Naive thymus-derived CD8-positive, alpha-beta T cell (primary cell): ENCODE measurements at places on chromosomes 4 and X.

DNA sequence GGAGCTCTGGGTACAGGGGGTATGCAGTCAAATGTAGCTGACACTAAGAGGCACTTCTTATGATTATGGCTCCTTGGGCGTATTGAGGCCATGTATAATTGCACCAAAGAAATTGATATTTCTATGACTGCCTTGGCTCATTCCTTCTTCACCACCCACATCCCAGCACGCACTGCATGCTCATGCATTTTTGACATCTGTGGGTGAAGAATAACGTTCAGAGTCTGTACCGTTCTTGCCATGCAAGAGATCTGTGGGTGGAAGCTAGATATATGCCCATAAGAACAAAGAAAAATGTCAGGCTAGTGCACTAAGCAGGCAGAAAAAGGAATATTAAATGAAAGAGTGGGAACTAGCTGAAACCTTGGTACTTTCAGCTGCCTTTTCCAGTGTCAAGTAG is 93.4 kb downstream of the EMCN start:
- DNase-seq, result no peak

DNA sequence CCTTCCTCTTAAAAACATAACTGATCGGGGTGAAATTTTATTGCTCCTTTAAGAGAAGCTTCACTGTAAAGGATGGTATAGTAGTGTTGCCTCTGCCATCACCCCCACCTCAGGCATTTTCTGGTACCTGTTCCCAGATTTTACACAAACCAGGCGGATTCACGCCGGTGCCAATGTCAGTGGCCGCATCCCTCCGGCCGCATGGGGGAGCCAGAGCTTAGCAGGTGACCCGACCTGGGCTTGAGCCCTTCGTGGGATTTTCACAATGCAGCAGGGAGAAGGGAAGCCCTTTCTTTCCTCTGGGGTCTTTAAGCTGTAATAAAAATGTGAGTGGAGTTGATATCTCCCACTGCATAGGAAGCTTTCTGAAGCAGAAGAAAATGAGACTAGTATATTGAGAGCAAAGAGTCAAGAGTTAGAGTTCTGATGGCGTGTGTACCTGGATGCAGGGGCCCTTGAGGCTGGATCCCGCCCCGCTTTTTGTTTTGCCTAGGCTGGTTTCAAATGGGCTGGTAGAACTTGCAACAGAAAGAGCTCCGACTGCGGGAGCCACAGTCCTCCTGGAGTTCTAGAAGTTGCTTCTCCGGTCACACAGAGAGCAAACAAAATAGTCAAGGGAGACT is 59.4 kb downstream of the POLR2B start:
- no peak for DNase-seq

GRCh38 chrX:70301716-70302115 is 11.8 kb downstream of the KIF4A start:
- DNase-seq, result no peak

GRCh38 chrX:23644744-23645143 is 22.5 kb upstream of the PRDX4 start:
- DNase-seq, result no peak

DNA sequence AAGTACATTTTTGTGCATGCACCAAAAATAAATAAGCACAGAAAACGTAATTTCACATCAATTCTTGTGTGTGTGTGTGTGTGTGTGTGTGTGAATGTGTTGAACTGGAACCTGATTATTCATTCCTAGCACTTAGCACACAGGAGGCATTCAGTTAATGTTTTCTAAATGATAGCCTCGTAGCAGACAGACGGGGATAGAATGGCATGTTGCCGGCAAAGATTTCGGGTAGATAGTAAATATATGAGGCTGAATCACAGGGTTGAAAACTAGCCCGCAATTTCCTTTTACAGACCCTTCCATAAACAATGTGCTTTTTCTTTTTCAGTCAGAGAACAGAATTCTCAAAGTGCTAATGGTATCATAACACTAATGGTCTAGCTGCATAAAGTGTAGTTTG is 13.5 kb downstream of the MAOB start:
- no peak for DNase-seq

GRCh38 chr4:169791527-169792156 is 33.9 kb upstream of the HPF1 start:
- no peak for DNase-seq

DNA sequence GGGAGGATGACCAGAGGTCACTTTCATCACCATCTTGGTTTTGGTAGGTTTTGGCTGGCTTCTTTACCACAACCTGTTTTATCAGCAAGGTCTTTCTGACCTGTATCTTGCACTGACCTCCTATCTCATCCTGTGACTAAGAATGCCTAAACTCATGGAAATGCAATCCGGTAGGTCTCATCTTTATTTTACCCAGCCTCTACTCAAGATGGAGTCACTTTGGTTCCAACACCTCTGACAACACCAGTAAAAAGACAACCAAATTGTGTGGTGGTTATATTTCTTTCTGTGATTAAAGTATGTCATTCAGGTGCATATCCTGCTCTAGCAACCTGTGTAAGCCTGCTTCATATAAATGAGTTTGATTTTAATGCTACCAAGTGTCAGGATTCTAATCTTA is 636.7 kb downstream of the PCDH7 start:
- DNase-seq, result no peak

- no peak for DNase-seq
Measured at GRCh38 chr4:107153228-107153627, 117.1 kb upstream of the DKK2 start.
